ENCODE measurements at places on chromosomes 6 and 20.

GRCh38 chr6:80940976-80941375 lies 811.5 kb downstream of the TENT5A start:
- DNase-seq: no peak

DNA sequence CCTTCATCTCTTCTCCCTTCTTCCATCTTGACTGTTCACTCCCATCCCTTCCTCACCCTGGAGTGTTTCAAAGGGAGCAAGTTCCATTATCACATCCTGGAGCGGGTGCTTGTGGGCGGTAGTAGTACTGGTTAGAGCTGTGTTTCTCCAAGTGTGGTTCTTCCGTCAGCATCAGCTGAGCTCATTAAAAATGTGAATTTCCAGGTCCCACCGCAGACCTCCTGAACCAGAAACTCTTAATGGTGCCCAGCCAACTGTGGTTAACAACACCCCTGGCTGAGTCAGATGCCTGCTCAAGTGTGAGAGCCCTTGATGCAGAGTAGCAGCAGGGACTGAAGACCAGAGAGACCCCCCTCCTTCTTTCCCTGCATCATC lies 24.4 kb downstream of the ANGPT4 start:
- DNase-seq: no peak

GRCh38 chr6:27096834-27097511 lies 150.5 kb upstream of the PRSS16 start:
- no peak for DNase-seq

DNA sequence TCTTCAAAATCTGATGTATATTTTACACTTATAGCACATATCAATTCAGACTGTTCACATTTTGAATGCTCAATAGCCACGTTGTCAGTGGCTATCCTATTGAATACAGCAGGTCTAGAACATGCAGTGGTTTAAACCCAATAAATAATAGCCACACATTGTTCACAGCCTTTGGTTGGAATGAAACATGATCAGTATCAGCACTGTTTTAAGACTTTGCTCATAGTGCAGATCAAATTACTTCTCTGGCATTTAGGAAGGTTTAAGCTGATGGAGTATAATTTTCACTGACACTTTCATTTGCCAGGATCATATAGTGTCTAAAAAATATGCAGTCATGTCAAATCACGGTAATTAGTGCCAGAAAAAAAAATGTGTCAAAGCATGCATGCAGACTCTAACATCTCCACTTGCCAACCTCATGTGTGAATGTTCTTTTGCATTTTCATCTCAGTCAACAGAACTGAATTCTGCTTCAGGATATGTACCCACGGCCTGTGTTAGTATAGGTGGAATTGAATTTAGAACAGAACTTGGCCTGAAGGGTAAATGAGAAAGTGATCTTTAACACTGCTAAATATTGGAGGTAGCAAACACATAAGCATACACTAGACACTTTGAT lies 184.1 kb downstream of the SLC24A3 start:
- no peak for DNase-seq

DNA sequence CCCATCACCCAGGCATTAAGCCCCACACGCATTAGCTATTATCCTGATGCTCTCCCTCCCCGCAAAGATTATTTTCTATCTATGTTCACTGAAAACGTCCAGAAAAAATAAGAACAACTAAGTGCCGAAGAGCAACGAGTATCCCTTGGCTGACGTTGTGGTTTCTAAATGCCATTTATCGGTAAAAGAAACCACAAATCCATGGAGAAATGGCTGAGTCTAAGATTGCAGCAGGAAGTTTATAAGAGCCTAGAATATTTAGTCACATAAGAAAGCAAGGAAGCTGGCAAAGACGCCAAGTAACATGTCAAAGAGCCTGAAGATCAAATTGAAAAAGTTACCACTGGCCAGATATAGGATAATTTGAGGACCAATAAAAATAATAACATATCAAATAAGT lies 18.1 kb upstream of the NOX3 start:
- DNase-seq: no peak

DNA sequence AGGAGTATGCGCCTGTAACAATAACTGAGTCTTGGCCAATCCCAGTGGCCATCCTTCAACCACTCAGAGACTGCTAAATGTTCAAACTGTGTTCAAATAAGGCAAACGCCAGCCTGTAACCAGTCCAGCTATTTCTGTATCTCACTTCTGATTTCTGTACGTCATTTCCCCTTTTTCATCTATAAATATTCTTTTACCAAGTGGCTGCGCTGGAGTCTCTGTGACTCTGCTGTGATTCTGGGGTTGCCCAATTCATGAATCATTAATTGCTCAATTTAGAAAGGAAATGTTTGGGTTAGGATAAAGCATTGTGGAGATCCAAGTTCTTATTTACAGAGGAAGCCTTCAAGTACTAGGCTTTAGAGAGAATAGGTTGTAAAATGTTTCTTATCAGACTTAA lies 89.8 kb upstream of the UST start:
- no peak for DNase-seq

DNA sequence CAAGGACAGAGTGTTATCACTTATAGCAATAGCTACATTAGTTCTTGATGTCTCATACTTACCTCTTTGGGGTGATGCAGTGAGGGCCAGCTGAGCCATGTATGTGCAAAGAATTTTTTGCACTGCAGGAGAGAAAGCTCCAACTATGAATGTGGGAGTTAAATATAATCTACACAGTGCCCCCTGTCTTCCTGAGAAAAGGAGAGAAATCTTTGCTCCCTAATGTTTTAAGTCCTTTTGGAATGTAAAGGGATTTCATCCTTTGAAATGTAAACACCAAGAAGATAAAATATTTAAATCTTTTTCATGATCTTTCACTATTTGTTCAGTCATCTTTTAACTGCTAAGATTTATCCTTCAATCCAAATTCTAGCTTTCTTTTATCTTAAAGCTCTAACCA lies 822.1 kb downstream of the TENT5A start:
- no peak for DNase-seq

- peak; percentile 72 for DNase-seq
Measured at GRCh38 chr20:52313341-52313963, 121.9 kb upstream of the ZFP64 start.

- no peak for DNase-seq
Measured at GRCh38 chr6:159052720-159053119, 7.9 kb upstream of the TAGAP start.

DNA sequence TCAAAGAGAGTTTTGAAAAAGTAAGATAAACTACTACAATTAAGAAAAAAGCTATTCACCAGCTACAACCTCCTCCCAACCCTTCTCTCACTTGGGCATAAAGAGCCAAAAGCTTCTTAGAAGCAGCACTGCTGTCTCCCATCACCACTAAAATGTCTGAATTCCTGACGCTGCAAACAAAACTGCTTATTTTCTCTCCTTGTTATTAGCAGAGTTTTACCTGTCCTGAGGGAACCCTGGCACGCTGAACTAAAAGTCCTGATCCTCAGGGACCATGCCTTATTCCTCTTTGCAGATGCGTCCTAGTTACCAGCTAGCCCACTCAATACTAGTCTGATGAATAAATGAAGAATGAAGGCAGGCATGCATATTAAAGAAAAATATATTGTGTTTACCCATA lies 1.1 kb downstream of the HACE1 start:
- DNase-seq: peak; percentile 17

DNA sequence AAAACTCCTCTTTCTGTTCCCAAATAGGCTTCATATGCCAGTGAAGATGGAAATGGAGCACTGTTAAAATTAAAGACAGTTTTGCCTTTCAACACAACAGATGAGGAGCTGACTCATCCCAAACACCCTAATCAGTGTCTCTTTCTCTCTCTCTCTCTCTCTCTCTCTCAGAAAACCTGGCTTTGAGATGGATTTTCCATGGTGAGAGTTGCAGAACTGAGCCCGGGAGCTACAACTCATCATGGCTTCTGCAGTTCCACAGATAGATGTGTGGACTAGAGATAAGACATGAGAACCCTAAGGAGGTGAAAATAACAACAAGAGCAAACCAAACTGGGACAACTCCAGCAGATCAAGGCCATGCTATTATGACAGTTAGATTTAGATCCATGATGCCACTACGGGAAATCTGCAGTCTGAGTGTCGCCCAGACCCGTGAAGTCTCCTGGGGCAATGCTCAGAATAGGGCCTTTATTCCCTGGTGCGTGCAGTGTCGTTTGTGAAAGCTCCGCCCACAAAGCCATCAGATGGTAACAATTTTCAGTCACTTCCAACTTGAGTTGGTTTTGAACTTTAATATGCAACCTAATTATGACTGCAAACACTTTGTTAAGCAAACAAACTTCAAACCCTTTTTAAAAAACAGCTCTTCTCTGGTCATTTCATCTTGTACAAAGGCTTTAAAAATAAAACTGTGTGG lies 338.2 kb upstream of the PREP start:
- no peak for DNase-seq

DNA sequence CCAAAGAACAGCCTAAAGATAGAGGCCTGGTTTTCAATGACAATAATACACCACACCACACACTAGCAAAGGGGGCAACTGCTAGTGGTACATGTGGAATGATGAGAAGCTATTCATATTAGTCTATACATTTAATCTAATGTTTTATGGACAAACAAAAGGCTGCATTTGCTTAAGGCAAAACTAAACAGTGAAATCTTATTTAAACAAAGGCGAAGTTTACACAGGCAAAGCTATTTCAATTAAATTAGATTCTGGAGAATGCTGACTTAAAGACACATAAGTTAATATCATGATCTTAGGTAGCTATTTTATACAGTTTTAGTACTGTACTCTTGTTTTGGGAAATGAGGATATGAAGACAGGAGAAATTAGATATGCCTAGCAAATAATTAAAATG lies 53.9 kb upstream of the SIM1 start:
- no peak for DNase-seq

- no peak for DNase-seq
Measured at GRCh38 chr6:101689695-101690094, 296.2 kb downstream of the GRIK2 start.

GRCh38 chr6:135250751-135251497 lies 69.8 kb downstream of the MYB start:
- DNase-seq: no peak

DNA sequence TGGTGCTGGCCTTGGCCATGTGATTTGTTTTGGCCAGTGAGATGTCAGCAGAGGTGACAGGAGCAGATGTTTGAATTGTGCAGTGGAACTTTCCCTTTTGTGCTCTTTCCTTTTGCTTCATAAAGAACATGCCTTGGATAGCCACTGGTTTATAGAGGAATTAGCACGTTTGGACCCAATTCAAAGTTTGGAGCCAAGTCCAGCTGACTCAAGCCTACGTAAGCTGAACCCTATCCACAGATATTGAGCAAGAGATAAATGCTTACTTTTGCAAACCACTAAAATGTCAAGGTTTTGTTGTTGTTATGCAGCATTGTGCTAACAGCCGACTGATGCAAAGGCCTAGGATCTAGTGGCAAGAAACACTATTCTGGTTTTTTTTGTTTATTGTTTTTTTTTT lies 230.9 kb upstream of the CITED2 start:
- no peak for DNase-seq

GRCh38 chr20:4869290-4870193 lies 131.8 kb downstream of the SLC23A2 start:
- DNase-seq: no peak

DNA sequence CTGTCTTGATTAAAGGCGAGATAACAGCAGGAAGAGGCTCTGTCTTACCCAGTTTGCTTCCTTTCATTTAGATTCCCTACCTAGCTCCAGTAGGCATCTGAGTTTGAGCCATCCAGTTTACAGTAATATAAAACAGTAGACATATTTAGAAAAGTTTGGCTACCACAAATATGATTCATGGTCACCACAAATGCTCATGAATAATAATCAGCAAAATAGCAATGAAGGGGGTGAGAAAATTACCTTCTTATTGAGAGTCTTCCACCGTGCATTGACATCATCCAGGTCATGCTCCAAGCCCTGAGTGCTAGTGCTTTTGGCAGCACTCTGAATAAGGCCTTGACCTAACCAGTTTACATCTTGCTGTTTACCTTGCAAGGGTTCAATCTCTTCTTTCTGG lies 106.2 kb downstream of the DST start:
- no peak for DNase-seq

DNA sequence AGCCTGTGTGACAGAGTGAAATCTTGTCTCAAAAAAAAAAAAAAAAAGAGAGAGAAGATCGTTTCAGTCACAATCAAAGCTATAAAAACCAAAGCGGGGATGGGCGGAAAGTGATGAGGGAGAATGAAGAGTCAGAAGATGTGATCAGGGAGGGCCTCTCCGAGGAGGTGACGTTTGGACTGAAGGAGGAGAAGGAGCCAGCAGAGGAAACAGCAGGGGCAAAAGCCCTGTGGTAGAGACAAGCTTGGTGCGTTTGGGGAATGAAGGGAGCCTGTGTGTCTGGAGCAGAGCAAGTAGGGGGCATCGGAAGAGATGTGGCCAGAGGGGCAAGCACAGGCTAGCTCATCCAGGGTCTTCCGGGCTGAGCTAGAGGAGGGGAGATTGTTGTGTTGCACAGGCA lies 14.5 kb upstream of the LBP start:
- no peak for DNase-seq

DNA sequence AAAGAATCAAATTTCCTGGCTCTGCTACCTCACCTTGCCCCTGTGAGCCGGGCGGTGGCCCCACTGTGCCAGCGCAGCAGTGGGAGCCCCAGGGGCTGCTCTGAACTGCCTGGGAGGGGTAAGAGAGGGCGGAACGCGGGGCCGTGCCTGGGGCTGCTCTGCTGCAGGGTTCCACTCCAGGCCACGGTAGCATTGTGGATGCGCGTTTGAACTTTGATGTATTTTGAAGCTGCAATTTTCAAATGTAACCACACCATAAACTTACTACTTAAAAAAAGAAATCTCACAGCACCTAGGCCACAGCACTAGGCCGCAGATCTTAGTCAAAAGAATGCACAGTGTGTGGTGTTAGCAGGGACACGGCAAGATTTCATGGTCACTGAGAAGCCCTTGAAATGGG lies 57.5 kb downstream of the PRDM1 start:
- DNase-seq: no peak

DNA sequence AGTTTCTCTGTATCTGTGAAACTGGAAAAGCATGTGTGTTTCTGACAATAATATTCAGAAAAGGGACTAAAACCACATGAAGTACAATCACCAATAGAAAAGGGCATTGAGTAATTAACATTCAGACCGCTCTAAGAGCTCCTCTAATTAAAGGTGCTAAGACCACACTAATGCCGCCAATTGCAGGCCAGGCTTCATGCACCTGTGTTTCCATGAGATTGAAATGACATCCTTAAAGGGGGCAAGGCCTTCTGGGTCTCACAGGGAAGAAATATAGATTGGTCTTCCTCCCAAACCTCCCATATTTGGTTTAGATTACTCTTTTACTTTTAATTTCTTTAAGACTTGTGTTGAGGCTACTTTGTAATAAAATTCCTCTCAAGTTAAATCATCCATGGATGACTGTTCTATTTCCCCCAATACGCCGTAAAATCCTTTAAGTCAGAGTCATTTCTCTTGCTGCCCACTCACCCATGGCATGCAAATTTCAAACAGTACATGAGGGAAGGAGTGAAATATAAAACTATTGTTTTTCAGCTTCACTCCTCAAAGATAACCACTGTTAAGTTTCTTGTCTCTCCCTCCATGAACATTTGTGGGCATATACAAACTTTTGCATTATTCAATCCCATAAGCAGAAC lies 110.6 kb downstream of the UBE3D start:
- DNase-seq: peak; percentile 19

Measured in RKO (cell line).